ENCODE measurements at places on chromosomes 2 and 18.
A peak's percentile ranks its signal among the peaks of the same experiment; 100 is the strongest.

DNA sequence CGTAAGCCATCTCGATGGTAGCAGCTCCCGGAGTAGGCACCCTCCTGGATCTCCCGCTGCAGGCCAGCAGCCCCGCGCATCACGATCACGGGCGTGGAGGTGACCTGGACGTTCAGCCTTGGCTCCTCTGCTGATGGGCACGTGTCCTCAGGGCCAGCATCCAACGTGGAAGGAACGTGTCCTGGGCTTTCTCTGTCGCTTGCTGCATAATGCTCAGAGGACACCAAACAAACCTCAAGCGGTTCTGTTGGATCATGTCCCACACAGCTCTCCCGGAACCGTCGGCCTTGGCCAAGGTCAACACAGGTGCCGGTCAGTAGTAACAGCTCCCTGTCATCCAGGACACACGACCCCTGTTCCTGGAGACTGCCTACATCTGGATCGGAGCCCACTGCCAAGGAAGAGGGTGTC lies 23.1 kb downstream of the PASK start:
- no peak overlapping the region for H3K27ac ChIP-seq
- no peaks in the 10 kb centered on the region for H3K4me1 ChIP-seq
- no peaks in the 10 kb centered on the region for H3K27me3 ChIP-seq
- no peak for DNase-seq

DNA sequence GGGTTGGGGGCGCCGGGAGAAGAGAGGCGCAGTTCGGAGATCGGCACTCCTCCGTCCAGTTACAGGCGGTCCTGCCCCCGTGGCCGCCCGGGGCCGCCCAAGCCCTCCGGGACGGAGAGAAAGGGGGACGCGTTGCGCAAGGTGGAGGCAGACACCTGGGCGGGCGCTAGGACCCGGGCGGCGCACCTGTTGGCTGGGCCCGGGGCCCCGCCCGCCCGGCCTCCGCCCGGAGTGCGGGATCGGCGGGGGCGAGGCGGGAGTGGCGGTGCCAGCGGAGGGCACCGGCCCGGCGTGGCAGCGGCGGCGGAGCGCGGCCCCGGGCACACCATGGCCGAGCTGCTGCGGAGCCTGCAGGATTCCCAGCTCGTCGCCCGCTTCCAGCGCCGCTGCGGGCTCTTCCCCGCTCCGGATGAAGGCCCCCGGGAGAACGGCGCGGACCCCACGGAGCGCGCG lies at the start of gene SGPP2:
Gene SGPP2, plus strand, starts transcription at position 268 of the 453 bp plus-strand sequence. Its CDS starts 60 bp downstream, at position 328.
- H3K27ac ChIP-seq: peak within 1 kb of the TSS; percentile 56
- peaks cover 21% of the 10 kb centered on the region for H3K27me3 ChIP-seq
- no peak for DNase-seq
- H3K4me1 ChIP-seq: no peaks in the 10 kb centered on the region
- peak within 1 kb of the TSS; percentile 38 for H3K4me3 ChIP-seq

GRCh38 chr2:44572196-44572900 lies 210.6 kb downstream of the CAMKMT start:
- no peak overlapping the region for H3K27ac ChIP-seq
- no peak for DNase-seq
- H3K27me3 ChIP-seq: no peaks in the 10 kb centered on the region
- H3K36me3 ChIP-seq: no peaks in the 10 kb centered on the region
- H3K4me3 ChIP-seq: no peak overlapping the region

- H3K4me1 ChIP-seq: peaks cover 8% of the 10 kb centered on the region
- no peaks in the 10 kb centered on the region for H3K27me3 ChIP-seq
- peak overlapping the region; percentile 73 for H3K27ac ChIP-seq
- H3K36me3 ChIP-seq: no peaks in the 10 kb centered on the region
- no peak for DNase-seq
Observed at GRCh38 chr2:69948032-69948962, 13.1 kb downstream of the ASPRV1 start.

- H3K4me3 ChIP-seq: no peak overlapping the region
- DNase-seq: no peak
- no peaks in the 10 kb centered on the region for H3K27me3 ChIP-seq
- H3K36me3 ChIP-seq: no peaks in the 10 kb centered on the region
- no peak overlapping the region for H3K27ac ChIP-seq
- peaks cover 5% of the 10 kb centered on the region for H3K4me1 ChIP-seq
Observed at GRCh38 chr2:157592374-157592773, 36.3 kb downstream of the ACVR1C start.

DNA sequence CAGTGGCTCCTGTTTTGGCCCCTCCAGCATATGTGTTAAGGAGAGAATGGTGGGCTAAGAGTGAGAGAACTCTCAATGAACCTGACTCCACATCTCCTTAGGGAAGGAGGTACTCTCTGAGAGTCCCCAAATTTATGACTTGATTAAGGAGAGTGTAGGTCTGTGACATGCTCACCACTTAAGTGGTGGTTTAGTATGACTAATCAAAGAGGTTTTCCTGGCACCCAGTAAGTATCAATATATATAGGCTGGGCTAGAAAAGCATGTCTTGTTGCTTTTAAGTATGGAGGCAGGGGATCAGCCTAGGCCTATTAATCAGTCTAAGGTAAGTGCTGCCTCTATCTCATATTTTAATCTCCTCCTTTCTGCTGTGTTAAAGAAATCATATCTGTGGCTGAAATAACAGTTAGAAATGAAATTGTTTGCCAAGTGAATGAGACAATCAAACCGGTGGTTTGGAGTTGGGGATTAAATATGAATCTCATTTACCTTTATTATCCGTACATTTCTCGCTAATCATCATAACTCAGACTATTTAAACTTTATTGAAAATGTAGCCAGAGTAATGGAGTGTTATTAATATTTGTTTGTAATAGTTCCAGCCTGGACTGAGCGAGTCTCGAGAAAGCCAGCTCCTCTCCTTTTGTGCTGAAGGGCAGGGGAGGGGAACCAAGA lies 107.7 kb upstream of the MEIS1 start:
- no peak for DNase-seq
- H3K4me3 ChIP-seq: no peak overlapping the region
- H3K36me3 ChIP-seq: no peaks in the 10 kb centered on the region
- H3K4me1 ChIP-seq: no peaks in the 10 kb centered on the region
- no peak overlapping the region for H3K27ac ChIP-seq

GRCh38 chr2:120734930-120735651 lies 577 bp upstream of the GLI2 start:
- no peaks in the 10 kb centered on the region for H3K4me1 ChIP-seq
- no peak overlapping the region for H3K4me3 ChIP-seq

- H3K4me1 ChIP-seq: no peaks in the 10 kb centered on the region
- no peaks in the 10 kb centered on the region for H3K36me3 ChIP-seq
- no peak overlapping the region for H3K27ac ChIP-seq
- H3K4me3 ChIP-seq: no peak overlapping the region
- no peak for DNase-seq
Observed at GRCh38 chr18:9673296-9674251, 34.5 kb upstream of the RAB31 start.

DNA sequence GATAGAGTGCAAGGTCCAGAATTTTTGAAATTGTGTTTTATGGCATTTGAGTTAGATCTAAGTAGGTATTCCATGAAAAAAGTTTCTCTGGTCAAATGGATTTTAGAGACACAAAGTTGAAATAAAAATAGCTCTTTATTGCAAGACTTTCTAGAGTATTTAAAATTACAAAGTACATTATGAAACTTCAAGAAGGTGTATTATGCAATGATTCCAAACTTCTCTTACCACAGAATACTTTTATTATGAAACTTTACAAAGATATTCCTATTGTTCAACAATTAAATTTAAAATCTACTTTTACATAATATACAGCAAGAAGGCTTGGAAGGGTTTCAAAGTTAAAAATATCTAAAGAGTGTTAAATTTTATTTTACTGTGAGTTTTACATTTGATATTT lies 65.9 kb downstream of the CALCRL start:
- no peaks in the 10 kb centered on the region for H3K36me3 ChIP-seq
- H3K4me3 ChIP-seq: no peak overlapping the region

GRCh38 chr2:215698566-215698965 lies 262.7 kb upstream of the FN1 start:
- H3K27me3 ChIP-seq: no peaks in the 10 kb centered on the region
- H3K36me3 ChIP-seq: no peaks in the 10 kb centered on the region
- no peak overlapping the region for H3K4me3 ChIP-seq
- no peak for DNase-seq
- H3K27ac ChIP-seq: no peak overlapping the region

DNA sequence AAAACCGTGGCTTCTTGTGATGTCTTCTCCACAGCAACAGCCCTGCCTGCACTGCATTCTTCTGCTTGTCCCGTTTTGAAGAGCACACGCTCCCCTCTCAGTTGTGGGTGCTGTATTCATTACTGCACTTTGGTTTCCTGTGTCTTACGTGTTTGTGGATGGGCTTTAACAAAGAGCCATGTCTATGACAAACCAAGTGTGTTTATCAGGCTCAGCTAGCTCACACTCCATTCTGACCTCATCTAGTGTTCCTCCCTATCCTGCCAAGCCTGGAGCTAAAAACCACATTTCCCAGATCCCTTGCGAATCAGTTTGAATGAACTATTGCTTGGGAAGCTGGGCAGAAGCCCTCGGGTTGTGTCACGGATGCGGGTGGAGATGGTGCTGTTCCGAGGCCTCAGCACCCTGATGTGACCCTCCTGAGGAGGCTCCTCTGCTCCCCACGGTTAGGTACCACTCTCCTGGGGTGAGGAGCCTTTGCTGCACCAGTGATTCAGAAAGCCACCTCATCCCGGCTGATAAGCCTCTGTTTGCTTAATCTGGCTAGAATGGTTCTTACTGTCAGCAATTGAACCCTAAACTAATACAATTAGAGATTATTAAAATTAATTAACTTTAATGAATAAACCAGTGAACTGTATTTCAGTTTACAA lies 116.5 kb downstream of the GALR1 start:
- DNase-seq: no peak
- H3K27ac ChIP-seq: no peak overlapping the region
- H3K36me3 ChIP-seq: no peaks in the 10 kb centered on the region
- H3K4me3 ChIP-seq: no peak overlapping the region
- H3K27me3 ChIP-seq: peaks cover 14% of the 10 kb centered on the region

- no peak for DNase-seq
- no peak overlapping the region for H3K4me3 ChIP-seq
- no peaks in the 10 kb centered on the region for H3K27me3 ChIP-seq
- peaks cover 5% of the 10 kb centered on the region for H3K36me3 ChIP-seq
- no peaks in the 10 kb centered on the region for H3K4me1 ChIP-seq
Observed at GRCh38 chr2:202682274-202682673, 47.5 kb downstream of the FAM117B start.

DNA sequence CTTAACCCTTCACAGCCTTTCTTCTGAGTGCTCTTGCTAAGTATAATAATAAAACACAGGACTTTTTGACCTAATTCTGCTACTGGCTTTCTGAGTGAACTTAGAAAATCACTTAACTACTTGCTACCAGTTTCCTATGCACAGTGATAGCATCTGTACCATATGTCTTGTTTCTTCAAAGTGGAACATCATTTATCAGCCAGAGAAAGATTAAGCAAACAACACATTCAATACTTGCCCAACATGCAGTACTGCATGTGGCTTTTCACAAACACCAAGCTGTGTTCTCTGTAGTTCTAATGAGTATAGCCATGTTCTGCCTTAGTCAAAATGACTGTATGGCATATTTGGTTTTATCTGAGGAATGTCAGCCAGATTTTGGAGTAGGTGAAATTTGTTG lies 1286.6 kb upstream of the ZEB2 start:
- H3K27me3 ChIP-seq: no peaks in the 10 kb centered on the region
- H3K4me1 ChIP-seq: no peaks in the 10 kb centered on the region
- no peak overlapping the region for H3K4me3 ChIP-seq
- H3K27ac ChIP-seq: no peak overlapping the region
- no peak for DNase-seq
- H3K36me3 ChIP-seq: no peaks in the 10 kb centered on the region
